ENCODE measurements at places on chromosomes 1 and 21.

DNA sequence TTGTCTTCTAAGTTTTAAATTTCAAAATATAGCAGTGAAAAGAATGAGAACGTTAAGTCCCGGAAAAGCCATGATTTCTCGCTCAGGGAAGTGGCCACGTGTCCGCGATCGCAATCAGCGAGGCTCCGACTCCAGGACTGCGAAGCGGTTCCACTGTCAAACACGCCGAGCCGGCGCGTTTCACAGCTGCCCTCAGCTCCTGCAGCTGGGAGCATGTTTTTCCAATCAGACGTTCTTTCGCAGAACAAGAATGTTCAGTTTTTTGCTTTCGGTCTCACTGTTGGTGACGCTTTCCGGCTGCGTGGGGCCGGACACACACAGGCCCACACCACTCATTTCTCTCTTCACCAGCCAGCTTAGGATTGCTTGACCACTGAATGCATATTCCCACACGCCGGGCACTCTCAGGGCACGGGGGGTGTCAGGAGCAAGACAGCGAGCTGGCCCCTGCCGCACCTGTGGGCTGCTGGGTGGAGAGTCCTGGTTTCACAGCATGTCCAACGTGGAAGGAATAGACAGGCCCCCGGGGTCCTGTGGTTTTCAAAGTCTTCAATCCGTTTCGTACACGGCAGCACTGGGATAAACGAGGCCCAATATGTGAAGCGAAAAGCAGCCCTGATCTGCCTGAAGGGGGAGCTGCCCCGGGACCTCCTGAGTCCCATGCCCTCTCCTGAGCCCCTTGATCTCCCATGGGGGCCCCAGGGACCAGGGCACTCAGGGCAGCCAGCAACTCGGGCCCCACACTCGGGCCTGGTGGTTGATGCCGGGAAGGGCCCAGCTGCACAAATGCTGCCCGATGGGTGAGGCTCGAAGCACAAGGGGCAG lies 47.3 kb upstream of the COL18A1 start:
- DNase-seq = no peak

GRCh38 chr21:34020005-34020847 lies 53.2 kb upstream of the MRPS6 start:
- no peak for DNase-seq

GRCh38 chr21:29125191-29125590 lies 5.3 kb upstream of the MAP3K7CL start:
- DNase-seq = no peak

GRCh38 chr21:39003982-39004633 lies 179.1 kb downstream of the PSMG1 start:
- DNase-seq = no peak

- DNase-seq = no peak
Measured at GRCh38 chr1:8351693-8352470, 34.0 kb downstream of the SLC45A1 start.

DNA sequence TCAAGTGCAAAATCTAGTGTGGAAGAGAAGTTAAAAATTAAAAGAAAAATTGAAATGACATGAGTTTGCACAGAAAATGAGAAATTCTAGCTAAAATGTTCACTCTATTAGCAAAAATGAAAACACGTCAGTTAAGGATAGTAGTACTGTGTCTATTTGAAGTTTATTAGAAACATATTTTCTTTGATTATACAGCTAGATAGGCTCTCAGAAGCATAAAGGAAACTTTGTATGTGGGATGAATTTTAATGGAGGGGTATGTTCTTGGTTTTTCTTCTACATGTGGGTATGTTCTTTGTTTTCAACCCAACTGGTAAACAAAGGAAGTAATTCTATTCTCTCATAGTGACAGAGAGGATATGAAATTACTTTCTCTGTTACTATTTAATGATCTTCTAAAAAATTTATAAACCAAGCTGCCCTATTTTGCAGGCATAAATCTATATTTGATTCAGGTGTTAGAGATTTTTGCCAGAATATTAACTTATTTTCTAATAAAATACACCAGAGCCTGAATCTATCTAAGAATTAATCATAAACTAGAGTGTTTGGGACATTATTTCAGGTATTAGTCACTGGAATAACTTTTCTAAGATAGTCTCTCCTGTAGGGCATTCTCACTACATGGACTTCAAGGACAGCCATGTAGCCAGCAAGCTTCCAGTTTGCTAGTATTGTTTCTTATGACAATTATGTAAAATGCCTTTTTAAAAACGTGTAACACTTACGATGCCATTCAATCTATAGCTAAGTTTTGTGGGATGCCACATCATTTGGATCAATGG lies 15.8 kb downstream of the GPSM2 start:
- no peak for DNase-seq

DNA sequence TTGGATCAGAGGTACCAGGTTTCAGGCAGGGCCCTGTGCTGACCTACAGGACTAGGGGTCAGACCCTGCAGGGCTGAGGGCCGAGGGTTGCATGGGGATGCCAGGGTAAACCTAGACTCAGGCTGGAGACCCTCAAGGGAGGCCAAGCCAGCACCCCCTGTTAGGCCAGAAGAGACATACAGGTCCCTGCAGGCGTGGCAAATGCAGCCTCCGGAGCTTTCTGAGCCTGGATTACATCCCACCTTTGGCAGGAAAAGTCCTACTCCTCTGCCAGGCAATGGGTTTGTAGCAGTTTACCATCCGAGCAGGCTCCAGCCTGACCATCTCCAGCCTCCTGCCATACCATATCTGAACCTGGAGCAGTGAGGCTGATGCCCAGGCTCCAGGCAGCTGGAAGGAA lies 425.3 kb downstream of the NPHP4 start:
- no peak for DNase-seq

- DNase-seq = no peak
Measured at GRCh38 chr21:32930673-32931072, 95.1 kb upstream of the OLIG2 start.

DNA sequence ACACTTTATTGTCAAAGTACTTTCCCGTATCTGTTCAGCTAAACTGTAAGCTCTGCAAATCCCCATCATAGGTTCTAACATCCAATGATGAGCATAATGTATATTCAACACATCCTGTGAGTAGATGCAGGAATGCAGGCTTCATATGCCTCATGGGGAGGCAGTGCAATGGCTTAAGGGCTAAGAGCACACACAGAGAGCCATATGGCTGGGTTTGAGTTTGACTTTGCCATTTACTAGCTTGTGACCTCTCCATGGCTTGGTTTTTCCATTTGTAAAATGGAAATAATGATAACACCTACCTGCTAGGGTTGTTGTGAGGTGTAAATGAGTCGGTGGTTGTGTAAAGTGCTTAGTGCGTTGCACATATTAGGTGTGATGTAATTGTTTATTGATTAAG lies 13.4 kb downstream of the RCSD1 start:
- no peak for DNase-seq

DNA sequence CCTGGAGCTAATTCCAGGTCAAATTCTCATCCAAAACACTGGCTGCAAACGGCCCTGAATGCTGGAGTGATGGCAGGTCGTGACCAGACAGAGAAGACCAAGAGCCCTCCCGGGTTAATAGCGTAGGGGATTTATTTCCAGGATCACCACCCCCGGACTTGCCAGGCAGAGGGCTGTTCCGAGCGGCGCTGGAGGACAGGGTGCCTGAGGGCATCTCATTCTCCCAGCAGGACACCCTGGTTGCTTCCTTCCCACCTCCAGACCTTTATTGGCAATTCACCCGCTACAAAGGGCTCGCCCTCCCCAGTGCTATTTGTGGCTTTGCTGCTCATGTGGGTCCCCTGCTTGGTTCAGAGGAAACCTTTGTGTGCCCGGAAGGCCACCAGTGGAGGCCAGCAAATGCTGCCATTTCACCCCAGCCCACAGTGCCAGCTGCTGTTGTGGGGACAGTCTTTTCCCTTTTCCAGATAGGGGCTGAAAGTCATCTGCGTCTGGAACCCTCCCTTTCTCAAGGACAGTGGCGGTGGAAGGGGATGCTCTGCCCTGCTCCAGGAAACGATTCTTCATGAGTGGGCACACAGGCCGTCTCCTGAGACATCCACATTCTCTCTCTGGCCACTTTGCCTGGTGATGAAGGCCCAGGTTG lies 19.0 kb upstream of the C1orf174 start:
- DNase-seq = no peak

DNA sequence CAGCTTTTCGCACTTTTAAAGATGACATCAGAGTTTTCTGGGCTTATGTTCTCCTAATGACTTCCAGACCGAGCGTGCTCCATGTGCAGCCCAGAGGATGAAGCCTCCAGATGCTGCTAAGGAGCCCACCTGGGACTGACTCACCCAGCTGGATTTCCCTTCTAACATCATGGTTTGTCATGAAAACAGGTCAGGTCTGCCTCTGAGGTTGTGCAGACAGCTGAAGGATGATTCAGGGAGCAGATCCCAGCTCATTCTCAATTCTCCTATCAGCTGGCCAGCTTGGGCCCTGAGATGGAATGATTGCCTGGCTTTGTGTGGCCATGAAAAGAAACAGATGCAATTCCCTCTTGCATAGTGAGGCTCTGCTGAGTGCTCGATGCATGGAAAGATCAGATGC lies 123.9 kb upstream of the DUSP10 start:
- no peak for DNase-seq

Data from amygdala (tissue), 56 donors.